ENCODE measurements at places on chromosomes 6 and 20.

DNA sequence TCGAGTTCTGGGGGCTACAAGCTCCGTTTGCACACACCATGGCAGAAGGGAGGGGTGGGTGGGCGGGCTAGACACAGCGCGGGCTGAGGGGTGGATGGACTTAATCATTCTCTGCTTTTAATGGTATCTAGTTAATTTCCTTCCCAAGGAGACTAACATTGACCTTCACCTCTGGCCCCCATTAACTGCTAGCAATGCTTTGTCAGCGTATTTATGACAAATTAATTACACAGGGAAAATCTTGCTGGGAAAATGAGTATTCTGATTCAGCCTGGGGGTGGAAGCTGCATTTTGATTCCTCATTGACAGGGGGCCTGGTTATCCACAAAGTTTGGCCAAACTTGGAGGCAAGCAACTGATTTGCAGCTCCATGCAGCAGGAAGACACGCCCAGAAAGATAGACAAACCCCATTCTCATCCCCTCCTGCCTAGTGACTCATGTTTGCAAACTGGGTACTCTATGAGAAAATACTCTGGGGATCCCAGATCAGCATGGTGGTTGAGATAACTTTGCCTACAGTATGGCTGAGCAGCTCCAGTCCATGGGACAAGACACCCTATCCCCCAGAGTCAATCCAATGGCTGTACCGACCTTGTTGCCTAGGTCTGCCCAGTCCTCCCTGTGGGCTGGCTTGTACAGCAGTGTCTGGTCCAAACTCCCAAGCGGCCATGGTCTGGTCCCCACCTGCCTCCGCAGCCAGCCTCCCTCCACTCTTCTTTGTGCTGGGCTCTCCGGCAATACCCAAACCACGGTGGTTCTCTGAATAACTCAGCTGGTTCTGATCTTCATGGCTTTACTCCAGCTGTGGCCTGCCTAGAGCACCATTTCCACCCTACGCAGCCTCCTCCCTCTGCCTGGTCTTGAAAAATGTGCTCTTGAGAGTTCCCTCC is 19.7 kb downstream of the ZBP1 start:
- DNase-seq, result no peak

- DNase-seq, result no peak
These were observed 42.3 kb upstream of the MRPS10 start for GRCh38 chr6:42259841-42260395.

DNA sequence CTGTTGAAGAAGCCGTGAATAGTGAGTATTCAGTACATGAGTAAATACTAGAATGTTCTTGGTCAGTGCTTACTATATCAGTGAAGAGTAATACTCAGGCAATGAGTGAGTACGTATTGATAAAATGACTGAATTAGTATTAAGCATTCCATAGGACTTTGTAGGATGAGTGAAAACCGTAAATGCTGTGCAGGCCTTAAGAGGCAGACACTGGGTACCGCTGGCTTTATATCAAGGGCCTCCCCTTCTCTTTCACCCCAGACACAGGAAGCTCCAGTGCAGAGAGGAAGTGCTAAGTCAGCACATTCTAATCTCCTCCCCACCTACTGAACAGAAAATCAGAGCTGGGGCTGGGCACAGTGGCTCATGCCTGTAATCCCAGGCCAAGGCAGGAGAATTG is 24.2 kb downstream of the POFUT1 start:
- no peak for DNase-seq

DNA sequence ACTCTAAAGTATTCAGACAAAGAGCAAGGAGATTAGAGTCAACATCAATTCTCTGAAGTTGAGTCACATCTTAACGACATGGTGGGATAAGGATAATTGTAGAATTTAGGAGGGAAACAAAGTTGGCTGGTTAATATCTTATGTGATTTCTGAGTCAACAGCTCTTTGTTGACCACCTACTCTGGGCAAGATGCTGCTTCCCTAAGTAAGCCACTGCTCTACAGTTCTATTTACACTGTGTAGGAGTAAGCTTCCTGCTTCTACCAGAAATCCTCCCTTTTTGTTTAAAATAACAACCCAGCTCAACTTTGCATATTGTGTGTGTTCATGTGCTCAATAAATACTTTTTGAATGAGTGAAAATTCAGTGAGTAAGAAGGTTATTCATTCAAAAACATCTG is 3.1 kb downstream of the HS3ST5 start:
- no peak for DNase-seq

DNA sequence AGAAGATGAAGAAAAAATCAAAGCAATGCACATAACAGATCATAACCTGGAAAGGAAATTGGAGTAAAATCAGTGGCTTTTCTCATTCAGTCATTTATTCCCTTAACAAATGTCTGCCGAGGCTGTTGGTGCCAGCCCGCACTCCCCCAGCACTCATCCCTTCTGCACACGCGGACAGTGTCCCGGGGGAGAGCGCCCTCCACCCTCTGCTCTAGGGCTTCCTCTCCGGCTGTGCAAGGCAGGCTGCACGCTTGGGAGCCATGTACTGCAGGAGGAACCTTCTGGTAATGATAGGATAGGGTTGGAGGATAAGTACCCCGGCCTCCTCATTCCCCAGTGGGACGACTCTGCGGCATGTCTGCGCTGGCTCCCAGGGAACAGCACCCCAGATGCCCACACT is 134.5 kb downstream of the PAX1 start:
- DNase-seq, result no peak

DNA sequence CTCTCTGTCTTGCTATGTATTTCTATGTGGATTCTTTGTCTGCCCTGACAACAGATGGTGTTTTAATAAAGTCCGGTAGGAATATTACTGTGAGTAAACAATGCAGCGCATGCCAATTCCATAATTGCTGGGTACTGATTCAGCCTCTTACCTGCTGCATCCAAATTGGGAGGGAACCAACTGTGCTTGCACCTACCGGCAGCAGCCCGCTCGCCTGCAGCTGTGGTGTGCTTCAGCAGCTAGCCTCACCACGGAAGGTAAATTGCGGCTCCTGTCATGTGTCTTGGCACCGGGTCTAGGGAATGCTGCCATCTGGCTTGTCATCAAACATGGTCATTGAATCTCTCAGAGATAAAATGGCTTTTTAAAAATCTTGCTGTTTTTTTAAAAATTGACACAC is 704.8 kb upstream of the SLC35B3 start:
- DNase-seq, result no peak

DNA sequence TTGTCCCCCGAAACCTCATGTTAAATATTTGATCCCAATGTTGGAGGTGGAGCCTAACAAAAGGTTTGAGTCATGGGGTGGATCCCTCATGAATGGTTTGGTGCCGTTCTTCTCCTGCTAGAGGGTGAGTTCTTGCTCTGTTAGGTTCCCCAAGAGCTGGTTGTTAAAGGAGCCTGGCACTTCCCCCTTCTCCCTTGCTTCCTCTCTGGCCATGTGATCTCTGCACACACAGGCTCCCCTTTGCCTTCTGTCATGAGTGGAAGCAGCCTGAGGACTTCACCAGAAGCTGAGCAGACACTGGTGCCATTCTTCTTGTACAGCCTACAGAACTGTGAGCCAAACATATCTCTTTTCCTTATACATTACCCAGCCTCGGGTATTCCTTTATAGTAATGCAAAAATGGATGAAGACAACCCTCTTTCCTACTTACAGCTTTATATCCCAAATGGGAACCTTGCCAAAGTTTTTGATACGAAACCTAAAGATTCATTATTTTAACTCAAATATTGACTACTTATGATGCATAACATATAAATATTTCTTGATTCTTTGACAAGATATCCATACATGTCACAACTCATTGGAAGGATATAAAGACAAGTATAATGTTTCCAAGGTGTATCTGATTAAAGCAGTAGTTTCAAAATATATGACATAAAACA is 61.0 kb downstream of the RNF182 start:
- no peak for DNase-seq

GRCh38 chr6:160041608-160042007 is 72.7 kb downstream of the IGF2R start:
- peak; percentile 86 for DNase-seq

DNA sequence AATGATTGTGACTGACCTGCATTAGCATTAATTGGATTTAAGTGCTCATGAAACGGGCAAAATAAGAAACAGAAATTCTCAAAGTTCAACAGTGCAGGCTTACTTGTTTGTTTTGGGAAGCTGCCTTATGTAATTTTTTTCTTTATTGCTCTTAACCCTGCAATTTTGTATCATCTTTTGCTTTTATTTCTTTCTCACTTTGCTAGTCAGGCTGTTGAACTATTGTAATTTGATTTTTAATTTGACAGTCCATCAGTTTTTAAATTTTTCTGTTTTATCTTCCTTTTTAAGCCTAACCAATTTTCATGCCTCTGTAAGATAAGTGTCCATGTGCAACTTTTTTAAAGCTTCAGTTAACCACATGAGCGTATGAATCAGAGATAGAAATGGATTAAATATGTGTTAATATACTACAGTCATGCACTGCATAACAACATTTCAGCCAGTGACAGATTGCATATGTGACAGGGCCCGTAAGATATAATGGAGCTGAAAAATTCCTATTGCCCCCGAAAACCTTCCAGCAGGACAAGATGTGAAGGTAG is 44.6 kb downstream of the PEX7 start:
- no peak for DNase-seq

GRCh38 chr6:106253172-106253571 is 72.4 kb downstream of the ATG5 start:
- DNase-seq, result no peak

GRCh38 chr6:170063851-170064602 is 226.9 kb downstream of the DLL1 start:
- DNase-seq, result no peak

DNA sequence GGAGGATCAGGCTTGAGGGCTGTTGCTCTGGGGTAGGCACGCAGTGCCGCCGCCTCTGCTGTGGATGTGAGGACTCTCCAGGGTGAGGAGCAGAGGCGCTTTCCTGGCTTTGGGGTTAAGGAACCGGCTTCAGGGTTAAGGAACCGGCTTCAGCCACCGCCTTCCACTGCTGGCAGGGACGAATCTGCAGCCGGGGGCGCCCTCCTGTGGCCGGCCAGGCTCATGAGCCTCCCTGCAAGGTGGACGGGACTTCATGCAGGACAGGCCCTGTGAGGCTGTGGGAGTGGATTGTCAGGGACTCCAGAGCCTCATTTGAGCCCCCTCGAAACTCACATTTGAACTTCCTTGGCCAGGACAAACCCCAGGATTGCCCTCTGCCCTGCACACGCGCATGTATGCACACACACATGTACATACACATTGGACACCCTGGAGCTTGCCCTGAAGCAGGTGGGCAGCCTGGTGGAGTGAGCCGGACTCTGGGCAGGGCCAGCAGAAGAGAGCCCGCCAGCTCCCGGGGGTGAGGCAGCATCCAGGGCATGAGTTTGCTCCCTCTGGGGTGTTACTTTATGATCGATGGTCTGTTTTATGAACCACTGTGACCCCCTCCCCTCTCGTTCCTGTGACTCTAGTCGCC is 146.9 kb downstream of the PHACTR3 start:
- DNase-seq, result no peak

- DNase-seq, result no peak
These were observed 697 bp upstream of the CEP43 start for GRCh38 chr6:166998256-166999144.

GRCh38 chr20:327186-328026 is 2.1 kb downstream of the SOX12 start:
- DNase-seq, result no peak

- no peak for DNase-seq
These were observed 5.4 kb downstream of the TLDC2 start for GRCh38 chr20:36881331-36881730.

DNA sequence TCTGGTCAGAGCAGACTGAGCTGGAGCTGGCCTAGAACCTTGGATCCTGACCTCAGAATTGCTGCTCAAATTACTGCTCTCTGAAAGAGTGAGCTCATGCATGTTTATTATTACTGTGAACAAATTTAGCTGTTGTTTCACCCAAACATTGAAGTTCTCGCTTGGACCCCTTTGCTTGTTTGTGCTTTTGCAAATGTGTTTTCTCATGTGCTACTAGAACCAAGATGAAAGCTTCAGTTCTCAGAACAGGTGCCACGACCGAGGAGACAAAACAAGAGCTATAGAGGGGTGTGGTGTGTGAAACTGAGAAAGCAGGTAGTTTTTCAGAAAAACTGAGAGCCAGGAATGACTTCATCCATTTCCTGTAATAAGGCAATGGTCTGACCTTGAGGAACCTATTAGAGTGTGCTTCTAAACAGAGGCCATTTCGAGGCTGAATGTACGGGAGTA is 50.0 kb upstream of the ESR1 start:
- DNase-seq, result no peak

DNA sequence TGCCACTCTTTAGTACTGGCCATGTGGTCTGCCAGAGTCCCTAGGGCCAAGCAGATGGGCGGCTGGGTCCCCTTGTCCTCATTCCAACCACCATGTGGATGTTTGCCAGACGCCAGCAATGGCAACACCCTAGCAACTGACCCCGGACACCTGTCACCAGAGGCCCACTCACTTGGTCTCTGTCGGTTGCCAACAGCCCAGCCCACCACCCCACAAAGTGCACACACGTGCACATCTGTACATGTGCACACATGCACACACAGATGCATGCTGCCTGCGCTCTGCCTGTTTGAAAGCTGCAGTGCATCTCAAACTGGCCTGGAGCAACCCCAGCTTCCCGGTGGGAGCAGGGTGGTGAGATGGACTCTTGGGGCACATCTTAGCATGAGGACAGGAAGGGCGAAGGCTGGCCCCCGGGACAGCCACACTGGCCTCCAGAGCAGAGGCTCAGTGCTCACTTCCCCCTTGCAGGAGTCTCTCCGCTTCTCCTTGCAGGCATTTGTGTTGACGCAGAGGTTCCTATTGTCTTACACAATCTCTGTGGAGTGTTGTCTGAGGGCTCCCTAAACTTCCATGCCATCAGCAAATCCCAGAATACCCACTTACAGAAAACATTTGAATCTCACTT is 54.0 kb downstream of the PSMG4 start:
- DNase-seq, result no peak

GRCh38 chr6:77136086-77136485 is 327.2 kb downstream of the HTR1B start:
- DNase-seq, result no peak

DNA sequence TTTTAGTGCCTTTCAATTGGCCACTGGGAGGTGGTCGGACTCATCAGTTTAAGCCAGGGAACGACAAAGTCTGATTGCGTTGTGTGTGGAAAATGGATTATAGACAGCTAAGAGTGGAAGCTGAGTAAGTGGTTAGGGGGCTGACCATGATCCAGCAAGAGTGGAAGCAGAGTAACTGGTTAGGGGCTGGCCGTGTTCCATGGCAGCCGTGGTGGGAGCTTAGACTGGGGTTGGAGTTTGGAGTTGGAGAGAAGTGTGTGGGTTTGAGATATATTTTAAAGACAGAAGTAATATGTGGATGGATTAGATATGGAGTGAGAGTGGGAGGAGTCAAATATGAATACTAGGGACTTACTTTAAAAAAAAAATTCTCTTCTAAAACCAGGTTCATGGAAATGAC is 41.7 kb downstream of the LRRN4 start:
- no peak for DNase-seq
